Stimulated activated CD4-positive, alpha-beta T cell treated with anti-CD3 and anti-CD28 coated beads, Interleukin-4, amount 100 ng/mL, for 48 hours (primary cell): ENCODE measurements at places on chromosomes 2 and 18.
A peak's percentile ranks its signal among the peaks of the same experiment; 100 is the strongest.

GRCh38 chr2:152479282-152479681 lies 144.3 kb downstream of the FMNL2 start:
- no peak for DNase-seq

DNA sequence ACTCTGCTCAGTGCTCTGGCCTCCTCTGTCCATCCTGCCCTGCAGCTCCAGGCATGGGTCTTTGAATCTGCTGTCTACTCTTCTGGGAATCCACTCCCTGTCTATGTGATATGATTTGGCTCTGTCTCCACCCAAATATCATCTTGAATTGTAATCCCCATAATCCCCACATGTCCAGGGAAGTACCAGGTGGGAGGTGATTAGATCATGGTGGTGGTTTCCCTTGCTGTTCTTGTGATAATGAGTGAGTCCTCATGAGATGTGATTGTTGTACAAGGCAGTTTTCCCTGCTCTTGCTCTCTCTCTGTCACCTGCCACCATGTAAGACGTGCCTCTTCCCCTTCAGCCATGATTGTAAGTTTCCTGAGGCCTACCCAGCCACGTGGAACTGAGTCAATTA lies 881.8 kb upstream of the ID2 start:
- no peak for DNase-seq

DNA sequence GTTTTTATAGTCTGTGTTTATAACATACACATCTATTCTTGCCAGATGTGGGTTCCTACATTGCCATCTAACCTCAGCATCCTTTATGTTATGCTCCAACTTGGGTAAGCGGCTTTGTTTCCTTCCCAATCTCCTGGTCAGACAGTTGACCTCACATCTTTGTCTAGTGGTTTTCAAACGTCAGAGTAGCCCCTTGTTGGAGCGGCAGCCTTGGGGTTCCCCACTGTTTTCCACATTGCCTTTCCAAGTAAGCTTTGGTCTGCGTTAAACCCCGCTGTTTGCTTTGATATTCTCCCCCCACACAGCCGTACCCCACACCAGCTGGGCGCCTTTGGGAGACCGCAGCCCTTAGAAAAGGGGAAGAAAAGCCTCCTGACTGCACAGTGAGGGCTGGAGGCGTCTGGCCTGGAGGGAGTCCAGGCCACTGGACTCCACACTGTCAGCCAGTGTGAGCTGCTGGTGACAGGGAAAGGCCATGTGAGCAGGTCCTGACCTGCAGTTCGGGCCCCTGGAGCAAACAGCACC lies 83.3 kb downstream of the MALT1 start:
- no peak for DNase-seq

DNA sequence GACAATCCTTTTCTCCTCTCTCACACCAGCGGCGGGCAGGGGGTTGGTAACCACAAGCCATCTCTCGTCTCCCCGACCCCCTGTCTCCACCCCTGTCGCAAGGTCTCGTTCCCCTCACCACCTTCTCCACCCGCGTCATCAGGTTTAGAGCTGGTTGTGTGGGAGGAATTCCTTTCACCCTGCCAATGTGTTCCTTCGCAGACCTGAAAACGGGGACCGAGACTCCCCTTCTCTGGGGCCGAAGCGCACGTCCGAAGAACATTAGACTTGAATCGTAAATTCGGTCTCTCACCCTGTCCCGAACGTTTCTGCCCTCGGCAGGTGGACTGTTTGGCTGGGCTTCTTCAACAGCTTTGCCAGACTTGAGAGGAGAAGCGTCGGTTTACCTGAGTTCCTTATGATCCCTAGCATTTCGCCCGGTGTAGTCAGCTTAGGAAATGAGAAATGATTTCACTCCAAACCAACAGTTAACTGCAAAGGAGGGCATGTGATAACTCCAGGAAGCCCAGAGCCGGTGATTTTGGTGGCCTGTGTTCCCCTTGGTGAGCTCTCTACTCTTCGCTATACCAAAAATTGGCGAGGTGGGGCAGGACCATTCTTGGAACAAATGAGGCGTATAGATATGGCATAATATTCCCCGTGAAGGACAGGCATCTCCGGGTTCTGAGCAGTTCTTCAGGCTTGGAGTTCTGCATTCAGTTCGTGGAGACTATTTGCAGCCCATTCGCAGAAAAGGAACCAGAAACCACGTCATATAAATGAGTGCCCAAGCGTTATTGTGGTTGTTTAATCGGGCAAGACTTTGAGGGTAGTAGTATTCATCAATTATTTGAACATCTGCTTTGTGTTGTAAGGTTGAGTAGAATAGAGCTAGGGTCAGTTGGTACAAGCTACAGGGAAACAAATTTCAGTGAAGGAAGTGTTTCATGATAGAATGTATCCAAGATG lies 694 bp downstream of the CFAP36 start:
- DNase-seq, result peak; percentile 18

DNA sequence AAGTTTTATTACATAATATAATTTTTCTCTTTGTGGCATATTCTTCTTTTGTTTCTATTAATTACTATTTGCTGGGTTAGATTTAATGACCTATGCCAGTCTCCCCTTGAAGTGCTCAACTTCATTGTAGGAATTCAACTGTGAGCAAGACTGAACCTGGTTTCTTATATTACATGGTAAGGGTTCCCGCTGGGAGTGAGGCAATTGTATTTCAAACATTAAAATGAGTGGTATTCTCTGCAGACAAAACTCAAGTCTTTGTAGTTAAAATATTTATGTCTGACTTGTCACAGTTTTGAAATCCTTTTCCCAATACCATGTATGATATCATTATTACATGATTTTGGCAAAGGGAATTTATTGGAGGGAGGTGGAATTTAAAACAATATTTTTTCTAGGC lies 278.7 kb downstream of the GULP1 start:
- no peak for DNase-seq

DNA sequence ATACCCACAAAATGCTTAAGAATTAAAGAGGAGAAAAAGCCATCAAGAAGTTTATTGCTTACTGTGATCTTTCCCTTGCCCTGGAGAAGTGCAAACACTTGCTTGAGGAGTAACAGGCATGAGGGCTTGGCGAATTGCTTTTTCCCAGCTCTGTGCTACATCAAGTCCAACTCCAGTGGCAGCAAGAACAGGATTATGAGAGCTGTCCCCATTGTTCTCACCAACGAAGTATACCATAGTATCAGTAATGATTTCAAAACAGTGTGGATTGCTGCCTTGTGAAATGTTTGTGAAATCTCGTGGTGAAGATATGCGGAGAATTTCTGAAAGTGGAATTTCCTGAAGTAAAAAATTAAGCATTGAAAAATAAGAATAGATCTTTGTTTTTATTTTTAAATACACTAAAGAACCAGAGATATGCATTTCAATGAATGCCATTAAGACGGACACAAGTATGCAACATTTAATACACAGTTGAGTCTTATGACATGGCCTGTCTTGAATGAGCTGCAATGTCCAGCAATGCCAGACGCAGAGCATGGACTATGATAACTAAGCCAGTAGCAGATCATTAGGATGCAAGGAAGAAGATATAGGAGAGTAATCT lies 43.0 kb downstream of the NDUFAF7 start:
- no peak for DNase-seq

GRCh38 chr2:43526994-43527393 lies 68.8 kb downstream of the THADA start:
- no peak for DNase-seq

DNA sequence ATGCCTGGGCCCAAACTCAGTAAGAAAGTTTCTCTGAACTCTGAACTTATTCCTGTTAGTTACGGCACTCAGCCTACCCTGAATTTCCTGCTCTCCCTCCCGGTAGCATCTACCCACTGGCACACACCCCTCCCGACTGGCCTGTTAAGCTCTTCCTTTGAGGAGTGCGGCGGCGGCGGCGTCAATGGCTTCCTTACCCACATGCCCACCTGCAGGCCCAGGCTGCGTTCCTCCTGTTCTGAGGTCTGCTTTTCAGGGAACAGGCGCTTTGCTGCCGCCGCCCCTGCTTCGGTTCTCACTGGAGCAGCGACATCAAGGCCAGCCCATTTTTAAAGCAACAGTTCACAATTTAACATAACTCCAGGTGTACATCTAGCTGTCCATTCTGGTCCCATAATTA lies 432.4 kb downstream of the DCDC2C start:
- DNase-seq, result no peak

DNA sequence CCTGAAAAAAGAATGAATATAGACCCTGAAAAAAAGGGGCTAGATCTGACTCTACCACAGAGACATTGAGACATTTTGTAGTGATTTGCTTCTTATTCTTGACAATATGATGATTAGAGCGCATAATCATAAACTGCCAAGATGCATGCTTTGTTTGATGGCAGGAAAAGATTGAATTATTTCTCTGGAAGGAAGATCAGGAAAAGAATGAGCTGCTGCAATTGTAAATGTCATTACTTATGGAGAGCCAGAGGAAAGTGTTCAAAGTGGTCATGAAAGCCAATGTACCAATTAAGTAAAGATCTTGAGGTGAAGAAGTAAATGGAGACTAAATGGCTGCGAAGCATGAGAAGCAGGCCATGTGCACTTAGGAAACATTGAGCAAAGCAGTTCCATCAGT lies 126.4 kb upstream of the NXPH2 start:
- no peak for DNase-seq

DNA sequence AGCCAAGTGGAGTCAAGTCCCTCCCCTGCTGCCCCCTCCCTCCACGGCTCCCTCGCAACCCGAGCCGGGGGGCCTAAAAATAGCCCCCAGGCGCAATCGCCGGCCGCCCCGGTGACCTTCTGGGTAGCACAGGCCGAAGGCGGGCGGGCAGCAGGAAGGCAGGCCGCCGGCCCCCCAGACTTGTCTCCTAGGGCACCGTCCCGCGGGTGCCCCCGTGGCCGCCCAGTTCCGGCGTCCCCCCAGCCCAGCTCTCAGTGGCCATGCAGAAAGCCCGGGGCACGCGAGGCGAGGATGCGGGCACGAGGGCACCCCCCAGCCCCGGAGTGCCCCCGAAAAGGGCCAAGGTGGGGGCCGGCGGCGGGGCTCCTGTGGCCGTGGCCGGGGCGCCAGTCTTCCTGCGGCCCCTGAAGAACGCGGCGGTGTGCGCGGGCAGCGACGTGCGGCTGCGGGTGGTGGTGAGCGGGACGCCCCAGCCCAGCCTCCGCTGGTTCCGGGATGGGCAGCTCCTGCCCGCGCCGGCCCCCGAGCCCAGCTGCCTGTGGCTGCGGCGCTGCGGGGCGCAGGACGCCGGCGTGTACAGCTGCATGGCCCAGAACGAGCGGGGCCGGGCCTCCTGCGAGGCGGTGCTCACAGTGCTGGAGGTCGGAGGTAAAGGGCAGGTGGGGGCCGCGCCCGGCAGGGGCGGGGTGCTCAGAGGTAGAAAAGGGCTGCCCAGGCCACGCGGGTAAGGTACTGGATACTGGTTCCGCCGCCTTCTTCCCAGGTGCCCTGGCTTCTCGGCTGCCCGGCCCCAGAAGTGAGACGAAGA lies at the start of gene SPEG:
Gene SPEG, plus strand, starts transcription at position 126 of the 808 bp plus-strand sequence. Its CDS starts 135 bp downstream, at position 261.
- no peak for DNase-seq

- no peak for DNase-seq
Observed at GRCh38 chr2:18001671-18002070, 123.2 kb downstream of the KCNS3 start.
